ENCODE measurements at places on chromosomes 16 and 17. TPM values are rescaled to one million over a fixed set of nuclear protein-coding genes. Genes with fewer than 3 reads are reported as not detected.

The SCGB1C2 gene
- total RNA-seq = not detected

The FGF11 gene
- 11.1 TPM for total RNA-seq

The TPPP3 gene
- 182 TPM for total RNA-seq

The KRT33A gene
- 144 TPM for total RNA-seq

The PTX4 gene
- not detected for total RNA-seq

The MMP25 gene
- 0.83 TPM for total RNA-seq

The NHLRC4 gene
- total RNA-seq = 0.29 TPM

The MYH2 gene
- not detected for total RNA-seq

The TNK1 gene
- total RNA-seq = 42.9 TPM

The ZP2 gene
- not detected for total RNA-seq

The AATK gene
- 0.64 TPM for total RNA-seq

The HSF4 gene
- total RNA-seq = 125 TPM

The FBXL16 gene
- 17.5 TPM for total RNA-seq

The OR3A3 gene
- total RNA-seq = not detected

The SOCS1 gene
- total RNA-seq = 3.9 TPM
